ENCODE measurements at places on chromosomes 13 and 19. TPM values are rescaled to one million over a fixed set of nuclear protein-coding genes. Genes with fewer than 3 reads are reported as not detected.

Gene IL4I1
- not detected for total RNA-seq

Gene GNA15
- 4.7 TPM for total RNA-seq

Gene ACP7
- total RNA-seq, result not detected

Gene ZNF723
- not detected for total RNA-seq

Gene CBLC
- total RNA-seq, result not detected

Gene PEX11G
- total RNA-seq, result 1.4 TPM

Gene KLF1
- not detected for total RNA-seq

Gene SPACA6
- 15.1 TPM for total RNA-seq

Gene PALM
- 16.9 TPM for total RNA-seq

Gene ARID3A
- total RNA-seq, result 7.6 TPM

Gene RNF225
- not detected for total RNA-seq

Gene SYNGR4
- total RNA-seq, result not detected

Gene HIF3A
- total RNA-seq, result 63.4 TPM

Gene FBL
- total RNA-seq, result 83.3 TPM

Gene ADGRE1
- total RNA-seq, result not detected

Gene ZNF571
- total RNA-seq, result 3.3 TPM

Gene B3GNT3
- not detected for total RNA-seq

Gene ZFP30
- 7.3 TPM for total RNA-seq

Gene HRC
- total RNA-seq, result 875 TPM

Gene TMEM145
- 0.27 TPM for total RNA-seq

Gene ZNF460
- 20.1 TPM for total RNA-seq

Gene VSTM2B
- not detected for total RNA-seq

Gene MRPL4
- total RNA-seq, result 70.3 TPM

Gene COL5A3
- 7.3 TPM for total RNA-seq

Gene MEX3D
- total RNA-seq, result 7.7 TPM

Gene FCAR
- total RNA-seq, result 0.62 TPM

Gene MTUS2
- total RNA-seq, result 164 TPM
